Neural progenitor cell (in vitro differentiated cells): ENCODE measurements at places on chromosomes 6 and 20. TPM values are rescaled to one million over a fixed set of nuclear protein-coding genes. Genes with fewer than 3 reads are reported as not detected.

The ZNF165 gene
- total RNA-seq, result 1.9 and 2.1 TPM in 2 replicates

The INSM1 gene
- 0.28 and 0.41 TPM in 2 replicates for total RNA-seq

The NKX2-2 gene
- total RNA-seq, result not detected in 2 replicates

DNA sequence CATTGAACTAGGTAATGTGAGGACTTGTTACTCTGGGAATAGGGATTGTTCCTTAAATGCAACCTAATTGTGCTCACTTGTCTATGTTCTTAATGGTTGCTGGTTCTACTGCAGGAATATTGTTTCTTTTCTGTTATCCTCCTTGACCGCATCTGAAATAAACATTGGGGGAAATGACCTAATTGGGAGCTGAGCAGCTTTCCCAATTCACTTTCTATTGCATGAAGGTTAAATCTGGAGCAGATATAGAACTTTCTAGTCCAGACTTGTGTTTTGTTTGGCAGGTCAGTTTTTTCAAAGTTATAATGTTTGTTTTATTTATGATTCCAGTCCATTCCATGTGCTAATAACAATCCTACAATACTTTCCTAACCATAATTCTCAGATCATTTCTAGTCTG lies 981.0 kb upstream of the CITED2 start:
- no peaks in the 10 kb centered on the region for H3K36me3 ChIP-seq
- no peak overlapping the region for H3K4me3 ChIP-seq
- H3K27me3 ChIP-seq, result no peaks in the 10 kb centered on the region
- no peaks in the 10 kb centered on the region for H3K4me1 ChIP-seq
- no peak for DNase-seq

- H3K4me1 ChIP-seq, result no peaks in the 10 kb centered on the region
- no peaks in the 10 kb centered on the region for H3K36me3 ChIP-seq
- H3K27me3 ChIP-seq, result no peaks in the 10 kb centered on the region
- no peak overlapping the region for H3K27ac ChIP-seq
- no peak overlapping the region for H3K4me3 ChIP-seq
Observed at GRCh38 chr6:32883789-32884188, 29.8 kb downstream of the PSMB9 start.

DNA sequence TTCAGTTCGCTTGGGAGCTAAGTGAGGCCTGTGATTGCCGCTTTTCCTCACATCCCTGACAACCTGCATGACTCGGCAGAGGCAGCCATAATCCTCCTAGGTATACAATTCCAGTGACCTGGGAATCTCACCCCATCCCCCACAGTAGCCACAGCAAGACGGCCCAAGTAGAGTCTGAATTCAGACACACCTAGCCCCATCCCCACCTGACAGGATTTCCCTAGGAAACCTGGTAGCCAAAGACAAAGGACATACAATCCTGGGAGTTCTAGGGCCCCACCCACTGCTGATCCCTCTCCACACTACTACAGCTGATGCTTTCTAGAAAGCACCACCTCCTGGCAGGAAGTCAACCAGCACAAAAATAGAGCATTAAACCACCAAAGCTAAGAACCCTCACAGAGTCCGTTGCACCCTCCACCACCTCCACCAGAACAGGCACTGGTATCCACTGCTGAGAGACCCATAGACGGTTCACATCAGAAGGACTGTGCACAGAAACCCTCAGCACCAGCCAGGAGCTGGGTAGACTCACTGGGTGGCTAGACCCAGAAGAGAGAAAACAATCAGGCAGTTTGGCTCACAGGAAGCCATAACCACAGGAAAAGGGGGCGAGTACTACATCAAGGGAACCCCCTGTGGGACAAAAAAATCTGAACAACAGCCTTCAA lies 17.9 kb upstream of the RUNX2 start:
- H3K4me3 ChIP-seq, result no peak overlapping the region
- H3K27ac ChIP-seq, result no peak overlapping the region
- no peaks in the 10 kb centered on the region for H3K36me3 ChIP-seq
- H3K27me3 ChIP-seq, result no peaks in the 10 kb centered on the region
- no peaks in the 10 kb centered on the region for H3K4me1 ChIP-seq

- no peaks in the 10 kb centered on the region for H3K4me1 ChIP-seq
- no peak overlapping the region for H3K27ac ChIP-seq
- H3K36me3 ChIP-seq, result no peaks in the 10 kb centered on the region
- no peaks in the 10 kb centered on the region for H3K27me3 ChIP-seq
Observed at GRCh38 chr6:106894978-106895702, 79.4 kb downstream of the CD24 start.

- DNase-seq, result no peak
- H3K27ac ChIP-seq, result no peak overlapping the region
- no peak overlapping the region for H3K4me3 ChIP-seq
- no peaks in the 10 kb centered on the region for H3K4me1 ChIP-seq
- no peaks in the 10 kb centered on the region for H3K27me3 ChIP-seq
- no peaks in the 10 kb centered on the region for H3K36me3 ChIP-seq
Observed at GRCh38 chr6:5308066-5308465, 46.8 kb downstream of the FARS2 start.

GRCh38 chr20:17438436-17439039 lies 92.6 kb downstream of the BFSP1 start:
- no peak overlapping the region for H3K27ac ChIP-seq
- H3K27me3 ChIP-seq, result no peaks in the 10 kb centered on the region
- no peak overlapping the region for H3K4me3 ChIP-seq
- no peak for DNase-seq
- H3K36me3 ChIP-seq, result no peaks in the 10 kb centered on the region

GRCh38 chr6:107846262-107846795 lies 22.2 kb upstream of the SCML4 start:
- H3K36me3 ChIP-seq, result no peaks in the 10 kb centered on the region
- peaks cover 6% of the 10 kb centered on the region for H3K4me1 ChIP-seq
- H3K27ac ChIP-seq, result no peak overlapping the region
- H3K27me3 ChIP-seq, result peaks cover 28% of the 10 kb centered on the region
- DNase-seq, result no peak

- DNase-seq, result no peak
- H3K4me1 ChIP-seq, result no peaks in the 10 kb centered on the region
- H3K27ac ChIP-seq, result no peak overlapping the region
- H3K36me3 ChIP-seq, result no peaks in the 10 kb centered on the region
Observed at GRCh38 chr6:16391451-16391912, 153.1 kb downstream of the GMPR start.
